Stimulated activated CD8-positive, alpha-beta memory T cell treated with anti-CD3 and anti-CD28 coated beads, Interleukin-2, amount 100 ng/mL, for 1 hour (primary cell): ENCODE measurements at places on chromosomes 1 and 21.

- DNase-seq = no peak
These were observed 31.0 kb downstream of the KAZN start for GRCh38 chr1:14629363-14630014.

- DNase-seq = no peak
These were observed 114.9 kb downstream of the VPS13D start for GRCh38 chr1:12344596-12345349.

DNA sequence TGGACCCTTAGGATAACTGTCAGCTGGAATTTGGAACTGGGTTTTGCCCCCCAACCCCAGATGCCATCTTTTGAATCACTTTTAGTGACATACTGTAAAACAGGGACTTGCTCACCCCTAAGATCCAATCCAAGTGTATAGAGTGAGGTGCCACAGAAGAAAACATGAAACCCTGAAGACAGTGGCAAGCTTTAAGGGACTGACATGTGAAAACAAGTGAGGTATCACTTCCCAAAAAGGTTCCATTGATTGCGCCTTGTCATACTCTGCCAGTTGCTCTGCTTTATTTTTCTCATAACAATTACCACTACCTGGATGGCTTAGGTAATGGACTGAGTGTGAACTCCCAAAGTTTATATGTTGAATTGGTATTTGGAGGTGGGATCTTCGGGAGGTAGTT, 115.6 kb downstream of the CSMD2 start:
- DNase-seq = no peak

DNA sequence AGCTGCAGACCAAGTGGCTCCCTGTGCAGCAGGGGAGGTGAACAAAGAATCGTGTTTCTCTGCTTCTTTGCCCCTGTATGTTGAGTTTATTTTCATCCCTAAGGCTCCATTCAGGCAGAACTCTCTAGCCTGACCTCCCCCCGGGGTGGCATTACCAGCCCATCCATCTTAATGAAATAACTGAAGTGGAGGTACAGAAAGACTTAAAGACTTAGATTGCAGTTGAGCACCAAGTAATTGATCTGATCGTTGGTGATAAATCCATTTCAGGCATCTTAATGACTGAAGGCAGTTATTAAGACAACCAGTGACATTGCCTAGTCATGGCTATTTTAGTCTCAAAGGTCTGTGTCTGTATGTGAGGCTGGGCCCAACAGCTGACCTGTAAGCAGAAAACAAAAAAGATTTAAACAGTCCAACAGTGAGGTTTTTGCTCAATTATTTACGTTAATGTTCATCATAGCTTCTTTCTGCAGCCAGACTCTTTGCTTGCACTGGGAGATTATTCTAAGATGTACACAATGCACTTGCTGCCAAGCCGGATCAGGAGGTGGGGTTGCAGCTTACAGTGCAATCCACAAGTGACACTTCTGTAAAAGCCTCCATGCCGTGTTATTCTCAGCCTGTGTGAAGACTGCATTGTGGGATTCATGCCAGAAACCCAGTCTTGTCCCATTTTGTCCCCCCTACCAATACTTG, 363.0 kb upstream of the DUSP10 start:
- no peak for DNase-seq

DNA sequence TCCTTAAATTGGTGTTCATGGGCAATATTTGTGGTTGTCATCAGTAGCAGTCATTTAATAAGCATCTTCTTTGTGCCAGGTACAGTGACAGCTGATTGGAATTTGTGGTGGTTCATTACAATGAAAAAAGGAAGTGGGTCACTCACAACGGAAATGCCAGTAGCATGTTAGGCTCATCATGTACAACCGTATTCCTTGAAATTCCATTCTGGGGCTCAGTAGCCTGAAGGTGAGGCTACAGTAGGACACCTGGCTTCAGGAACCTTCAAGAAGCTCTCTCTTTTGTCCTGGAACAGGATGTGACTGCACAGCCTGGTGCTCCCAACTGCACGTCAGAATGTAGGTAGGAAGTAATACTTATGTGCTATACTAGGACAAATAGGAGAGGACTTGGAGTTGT, 93.9 kb downstream of the ST3GAL3 start:
- DNase-seq = no peak

- no peak for DNase-seq
These were observed 9.3 kb downstream of the RASSF5 start for GRCh38 chr1:206516728-206516990.
